ENCODE measurements at places on chromosomes 5 and 9.
A peak's percentile ranks its signal among the peaks of the same experiment; 100 is the strongest.

DNA sequence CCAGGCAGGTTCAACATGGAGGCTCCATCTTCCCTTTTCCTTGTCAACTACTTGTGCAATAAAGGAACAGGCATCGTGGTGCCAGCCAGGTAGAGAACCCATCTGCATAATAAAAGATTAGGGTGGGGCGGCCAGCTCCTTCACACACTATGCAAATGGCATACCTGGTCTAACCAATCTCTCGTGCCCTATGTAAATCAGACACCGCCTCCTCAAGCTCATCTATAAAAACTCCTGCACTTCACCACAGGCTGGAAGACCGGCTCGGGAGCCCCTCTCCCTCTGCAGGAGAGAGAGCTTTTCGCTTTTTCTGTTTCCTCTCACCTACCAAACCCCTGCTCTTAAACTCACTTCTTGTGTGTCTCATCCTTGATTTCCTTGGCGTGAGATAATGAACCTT, 244.3 kb upstream of the PUM3 start:
- DNase-seq, result no peak

GRCh38 chr5:32428426-32428825, 16.1 kb downstream of the ZFR start:
- no peak for DNase-seq

GRCh38 chr5:1089146-1089545, 22.7 kb downstream of the SLC12A7 start:
- no peak for DNase-seq

DNA sequence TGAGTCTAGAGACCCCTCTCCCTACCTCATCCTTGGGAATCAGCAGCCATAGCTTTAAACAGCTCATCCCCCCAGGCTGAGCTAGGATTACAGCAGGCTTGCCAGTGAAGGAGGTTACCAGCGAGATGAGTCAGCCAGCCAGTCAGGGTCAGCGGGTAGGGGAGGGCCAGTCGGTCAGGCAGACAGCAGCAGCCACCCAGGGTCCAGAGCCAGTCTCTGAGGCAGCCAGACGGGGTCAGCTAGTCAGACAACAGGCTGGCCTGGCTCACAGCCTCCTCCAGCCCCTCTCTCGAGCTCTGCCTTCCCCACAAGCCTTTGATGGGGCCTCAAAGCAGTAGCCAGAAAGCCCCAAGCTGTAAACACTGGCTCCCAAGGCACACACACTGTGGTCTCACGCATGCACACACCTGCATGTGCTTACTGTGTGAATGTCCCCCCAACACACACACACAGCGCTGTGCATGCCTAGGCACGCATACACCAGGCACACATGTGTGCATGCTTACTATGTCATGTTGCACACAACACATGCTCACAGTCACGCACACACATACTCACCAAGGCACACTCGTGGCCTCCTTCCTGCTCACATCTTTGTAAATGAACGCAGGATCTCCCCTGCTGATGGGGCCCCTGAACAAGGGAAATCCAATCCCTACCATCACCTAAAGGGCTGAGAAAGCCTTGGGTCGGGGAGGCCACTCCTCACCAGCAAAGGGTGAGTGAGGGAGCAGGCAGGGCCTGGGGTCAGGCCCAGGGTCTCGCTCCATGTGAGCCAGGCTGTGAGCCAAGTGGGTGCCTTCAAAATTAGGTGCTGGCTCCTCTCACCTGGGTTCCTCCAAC, 28.2 kb upstream of the CPLX2 start:
- peak; percentile 74 for DNase-seq

DNA sequence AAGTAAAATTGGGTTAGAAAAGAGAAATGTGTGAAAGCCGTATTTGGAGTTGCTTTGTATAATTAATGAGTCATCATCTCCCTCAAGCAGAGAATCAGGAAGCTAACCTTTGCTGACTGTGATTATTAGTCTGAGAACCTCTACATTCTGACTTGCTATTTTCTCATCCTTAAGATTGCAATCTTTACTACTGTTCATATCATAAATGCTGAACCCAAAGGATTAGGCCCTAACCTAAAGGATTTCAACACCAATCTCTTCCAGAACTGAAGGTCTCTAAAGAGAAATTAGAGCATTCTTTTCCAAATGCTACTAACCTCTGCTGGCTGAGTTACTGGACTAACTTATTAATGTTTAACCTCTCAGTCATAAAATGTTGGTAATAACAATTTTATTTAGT, 538.1 kb upstream of the MEF2C start:
- DNase-seq, result peak; percentile 21

DNA sequence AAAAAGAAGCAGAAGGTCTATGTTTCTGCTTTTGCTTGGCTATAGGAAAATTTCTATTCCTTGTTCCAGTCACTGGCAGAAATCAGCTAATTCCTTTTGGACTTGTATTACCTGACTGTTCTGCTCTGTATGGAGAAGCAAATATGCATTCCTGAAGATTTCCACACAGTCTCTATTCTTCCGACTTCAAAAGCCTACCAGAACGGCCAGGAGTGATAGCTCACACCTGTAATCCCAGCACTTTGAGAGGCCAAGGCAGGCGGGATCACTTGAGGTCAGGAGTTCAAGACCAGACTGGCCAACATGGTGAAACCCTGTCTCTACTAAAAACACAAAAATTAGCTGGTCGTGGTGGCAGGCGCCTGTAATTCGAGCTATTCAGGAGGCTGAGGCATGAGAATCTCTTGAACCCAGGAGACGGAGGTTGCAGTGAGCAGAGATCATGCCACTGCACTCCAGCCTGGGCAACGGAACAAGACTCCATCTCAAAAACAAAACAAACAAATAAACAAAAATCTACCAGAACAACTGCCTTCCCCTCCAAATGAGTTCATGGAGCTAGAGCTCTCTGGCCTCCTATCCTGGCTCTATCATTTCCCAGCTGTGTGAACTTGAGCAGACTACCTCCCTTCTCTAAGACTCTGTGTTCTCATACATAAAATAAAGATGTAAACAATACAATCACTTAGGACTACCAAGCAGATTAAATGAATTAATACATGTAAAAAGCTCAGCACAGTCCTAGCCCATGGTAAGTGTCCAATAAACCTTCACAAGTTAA, 17.0 kb downstream of the MYO10 start:
- DNase-seq, result no peak

GRCh38 chr9:18626046-18626698, 152.2 kb downstream of the ADAMTSL1 start:
- DNase-seq, result no peak

- DNase-seq, result no peak
Measured at GRCh38 chr9:20651939-20652338, 29.6 kb upstream of the MLLT3 start.
